Left renal cortex interstitium (tissue), 4 donors: ENCODE measurements at places on chromosomes 1 and 21. TPM values are rescaled to one million over a fixed set of nuclear protein-coding genes. Genes with fewer than 3 reads are reported as not detected.

LCE1E gene
- polyA plus RNA-seq, result not detected

CLDN17 gene
- not detected for polyA plus RNA-seq

HMGCS2 gene
- 86.4 TPM for polyA plus RNA-seq

RSPO1 gene
- polyA plus RNA-seq, result 6.9 TPM

ILDR2 gene
- polyA plus RNA-seq, result 16.3 TPM

DMRTA2 gene
- polyA plus RNA-seq, result not detected

SYNC gene
- 1.6 TPM for polyA plus RNA-seq

HS2ST1 gene
- 37.4 TPM for polyA plus RNA-seq
